ENCODE measurements at places on chromosomes 4 and X.

- DNase-seq, result no peak
Measured at GRCh38 chr4:7831858-7832730, 107.6 kb downstream of the AFAP1 start.

GRCh38 chr4:24858026-24858425 lies 54.8 kb downstream of the CCDC149 start:
- peak; percentile 66 for DNase-seq

- DNase-seq, result no peak
Measured at GRCh38 chr4:106708464-106708816, 327.7 kb downstream of the DKK2 start.

DNA sequence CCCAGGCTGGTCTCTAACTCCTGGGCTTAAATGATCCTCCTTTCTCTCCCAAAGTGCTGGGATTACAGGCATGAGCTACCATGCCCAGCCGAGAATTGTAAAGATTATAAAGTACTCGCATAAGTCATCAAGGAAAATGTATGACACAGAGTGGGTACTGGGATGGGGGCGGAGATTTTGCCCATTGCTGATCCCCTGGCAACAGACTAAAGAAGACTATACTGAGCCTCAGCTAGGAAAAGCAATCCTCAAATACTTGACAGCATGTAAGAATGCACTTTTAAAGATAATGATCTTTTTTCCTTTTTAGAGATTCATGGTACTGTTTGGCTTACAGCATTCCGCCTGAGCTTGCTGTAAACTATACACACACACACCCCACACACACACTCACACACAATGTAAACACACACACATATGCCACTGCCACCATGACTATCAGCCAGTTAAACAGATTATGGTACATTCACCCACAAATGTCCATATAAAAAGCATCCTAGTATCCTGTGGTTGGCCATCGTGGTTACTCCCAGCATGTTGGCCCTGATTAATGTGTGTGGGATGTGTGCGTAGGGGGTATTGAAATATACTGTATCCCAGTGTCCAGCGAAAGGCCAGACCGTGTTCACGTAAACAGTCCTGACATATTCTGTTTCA lies 113.0 kb downstream of the AMELX start:
- peak; percentile 65 for DNase-seq

GRCh38 chrX:72604112-72604511 lies 31.5 kb upstream of the HDAC8 start:
- no peak for DNase-seq

- DNase-seq, result no peak
Measured at GRCh38 chr4:110480746-110481271, 4.9 kb downstream of the ENPEP start.

DNA sequence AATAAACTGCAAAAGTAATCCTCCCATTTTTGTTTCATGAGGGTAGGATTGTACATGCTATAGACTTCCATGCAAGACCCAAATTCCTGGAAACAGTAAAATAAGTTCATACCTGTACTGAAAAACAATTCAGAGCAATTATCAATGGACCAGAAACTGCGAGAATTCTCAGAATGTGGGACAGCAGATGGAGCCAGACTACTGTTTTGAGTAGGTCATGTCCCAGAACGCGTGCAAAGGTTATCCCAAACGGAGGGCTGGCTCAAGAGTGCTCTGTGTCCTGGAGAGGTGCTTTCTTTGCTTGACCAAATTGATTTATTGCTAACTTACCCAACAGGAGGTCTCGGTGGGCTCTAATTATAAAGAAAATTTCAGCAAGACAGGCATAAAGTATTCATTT lies 1.7 kb upstream of the MAGEH1 start:
- peak; percentile 18 for DNase-seq

- DNase-seq, result peak; percentile 74
Measured at GRCh38 chr4:2395038-2395437, 23.4 kb downstream of the ZFYVE28 start.

GRCh38 chrX:123736333-123736921 lies 3.6 kb upstream of the THOC2 start:
- DNase-seq, result peak; percentile 48

DNA sequence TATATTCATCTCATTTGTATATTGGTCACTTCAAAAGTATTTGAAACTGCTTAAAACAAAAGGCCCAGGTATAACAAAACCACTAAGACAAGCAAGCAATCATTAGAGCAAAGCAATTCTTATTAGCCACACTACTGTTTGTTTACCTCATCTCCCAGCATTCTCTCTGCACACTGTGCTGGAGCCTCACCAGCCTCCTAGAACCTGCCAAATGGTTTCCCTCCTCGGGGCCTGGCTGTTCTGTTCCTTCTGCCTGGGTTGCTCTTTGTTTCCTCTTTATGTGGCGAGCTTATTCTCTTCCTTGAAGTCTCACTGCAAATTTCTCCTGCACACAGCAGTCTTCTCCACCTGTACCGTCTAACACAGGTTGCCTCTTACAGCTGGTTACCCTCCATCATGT lies 67.5 kb upstream of the MND1 start:
- DNase-seq, result no peak

GRCh38 chr4:73414936-73415271 lies 10.8 kb downstream of the ALB start:
- no peak for DNase-seq
